ENCODE measurements at places on chromosomes 1 and 21.

- DNase-seq, result no peak
Measured at GRCh38 chr1:93738075-93738622, 56.5 kb upstream of the BCAR3 start.

GRCh38 chr1:226665505-226666163 is 73.4 kb downstream of the ITPKB start:
- no peak for DNase-seq

DNA sequence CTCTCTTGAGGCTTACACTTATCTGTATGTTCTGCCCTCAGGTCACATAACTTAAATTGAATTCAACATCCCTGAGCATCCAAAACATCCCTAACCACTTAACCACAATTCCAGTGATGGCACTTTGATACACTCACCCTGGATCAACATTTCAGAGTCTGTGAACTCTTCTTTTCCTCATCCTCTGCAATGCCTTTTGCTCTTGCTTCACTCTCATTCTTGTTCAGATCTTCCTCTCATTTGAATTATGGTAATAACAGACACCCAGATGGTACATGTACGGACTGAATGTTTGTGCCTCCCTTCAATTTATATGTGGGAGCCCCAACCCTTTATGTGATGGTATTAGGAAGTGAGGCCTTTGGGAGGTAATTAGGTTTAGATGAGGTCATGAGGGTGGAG is 33.4 kb downstream of the PTGER3 start:
- DNase-seq, result no peak

- DNase-seq, result no peak
Measured at GRCh38 chr1:7356079-7356478, 415.0 kb upstream of the VAMP3 start.

DNA sequence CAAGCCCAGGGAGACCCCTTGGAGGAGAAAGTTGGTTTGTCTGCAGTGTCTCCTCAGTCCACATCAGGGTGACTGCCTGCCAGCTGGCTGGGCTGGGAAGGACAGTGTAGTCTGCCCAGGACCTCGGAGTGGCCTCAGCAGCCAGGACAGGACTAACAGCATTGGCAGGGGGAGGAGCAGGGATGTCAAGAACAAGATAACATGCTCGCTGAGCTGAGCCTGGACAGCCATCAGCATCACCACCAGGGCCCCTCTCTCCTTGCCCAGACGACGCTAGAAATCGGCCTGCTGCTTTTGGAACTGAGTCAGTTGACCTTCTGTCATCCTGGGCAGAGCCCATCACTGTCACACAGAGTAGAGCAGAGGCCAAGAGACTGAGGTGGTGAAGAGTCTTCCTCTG is 83.6 kb upstream of the CNTN2 start:
- no peak for DNase-seq

DNA sequence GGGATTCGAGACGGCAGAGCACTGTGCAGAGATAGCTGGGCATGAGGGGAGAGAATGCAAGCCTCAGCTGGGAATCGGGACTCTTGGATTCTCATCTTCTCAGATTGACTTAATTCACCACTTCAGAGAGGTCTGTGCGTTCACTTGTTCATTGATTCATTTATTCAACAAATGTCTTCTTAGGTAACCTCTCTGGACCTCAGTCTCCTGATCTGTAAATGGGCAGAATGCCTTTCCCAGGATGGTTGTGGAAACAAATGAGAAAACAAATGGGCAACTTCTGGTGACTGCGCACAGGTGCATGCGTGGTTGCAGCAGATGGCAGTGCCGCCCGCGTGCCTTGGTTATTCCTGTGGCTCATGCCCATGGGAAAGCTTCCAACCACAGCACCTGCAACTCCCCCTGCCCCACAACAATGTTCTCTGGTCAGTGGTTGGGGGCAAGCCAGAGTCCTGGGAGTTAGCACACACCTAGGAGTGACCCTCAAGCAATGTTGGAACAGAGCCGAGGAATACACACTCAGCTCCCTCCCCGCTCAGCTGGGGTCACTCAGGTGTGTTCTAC is 110.1 kb upstream of the RUNX3 start:
- no peak for DNase-seq

GRCh38 chr1:119323216-119323982 is 45.2 kb upstream of the HAO2 start:
- peak; percentile 21 for DNase-seq

GRCh38 chr1:241499910-241500309 is 19.6 kb downstream of the FH start:
- DNase-seq, result no peak

- no peak for DNase-seq
Measured at GRCh38 chr1:181350131-181350530, 133.2 kb upstream of the CACNA1E start.

GRCh38 chr1:938711-939489 is 15.2 kb downstream of the SAMD11 start:
- DNase-seq, result no peak

DNA sequence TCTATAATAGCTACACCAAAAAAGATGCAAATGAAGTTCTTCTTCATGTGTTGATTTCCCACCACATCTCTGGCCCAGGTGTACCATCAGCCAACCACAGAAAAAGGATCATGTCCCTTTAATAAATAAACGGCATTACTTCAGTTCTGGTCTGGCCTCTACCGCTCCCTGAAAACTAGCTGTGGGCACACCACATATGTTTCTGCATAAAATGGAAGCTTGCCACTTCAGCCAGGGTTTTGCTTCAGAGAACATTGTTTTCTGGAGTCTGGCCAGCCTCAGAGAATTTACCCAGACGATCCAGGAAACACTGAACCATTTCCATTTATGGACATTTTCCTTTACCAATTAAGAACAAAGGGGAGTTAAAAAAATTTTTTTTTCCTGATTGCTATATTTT is 5.8 kb upstream of the LAMC2 start:
- DNase-seq, result no peak

DNA sequence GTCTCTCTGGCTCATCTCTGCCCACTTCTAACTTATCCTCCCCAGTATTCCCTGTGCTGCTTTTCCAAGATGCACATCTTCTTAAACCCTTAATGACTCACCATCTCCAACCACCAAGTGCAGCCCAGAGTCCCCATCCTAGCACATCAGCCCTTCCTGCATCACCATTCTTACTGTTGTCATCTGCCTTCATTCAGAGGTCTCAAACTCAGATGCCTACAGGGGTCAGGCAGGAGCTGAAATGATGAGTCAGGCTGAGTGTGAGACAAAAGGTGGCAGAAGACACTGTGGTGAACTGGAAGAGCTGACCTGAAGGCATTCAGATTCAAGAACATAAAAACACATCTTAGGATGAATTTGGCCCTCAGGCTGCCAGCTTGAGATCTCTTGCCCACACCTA is 34.6 kb downstream of the OLFML2B start:
- DNase-seq, result no peak

GRCh38 chr1:212030936-212031528 is 4.3 kb downstream of the INTS7 start:
- no peak for DNase-seq

DNA sequence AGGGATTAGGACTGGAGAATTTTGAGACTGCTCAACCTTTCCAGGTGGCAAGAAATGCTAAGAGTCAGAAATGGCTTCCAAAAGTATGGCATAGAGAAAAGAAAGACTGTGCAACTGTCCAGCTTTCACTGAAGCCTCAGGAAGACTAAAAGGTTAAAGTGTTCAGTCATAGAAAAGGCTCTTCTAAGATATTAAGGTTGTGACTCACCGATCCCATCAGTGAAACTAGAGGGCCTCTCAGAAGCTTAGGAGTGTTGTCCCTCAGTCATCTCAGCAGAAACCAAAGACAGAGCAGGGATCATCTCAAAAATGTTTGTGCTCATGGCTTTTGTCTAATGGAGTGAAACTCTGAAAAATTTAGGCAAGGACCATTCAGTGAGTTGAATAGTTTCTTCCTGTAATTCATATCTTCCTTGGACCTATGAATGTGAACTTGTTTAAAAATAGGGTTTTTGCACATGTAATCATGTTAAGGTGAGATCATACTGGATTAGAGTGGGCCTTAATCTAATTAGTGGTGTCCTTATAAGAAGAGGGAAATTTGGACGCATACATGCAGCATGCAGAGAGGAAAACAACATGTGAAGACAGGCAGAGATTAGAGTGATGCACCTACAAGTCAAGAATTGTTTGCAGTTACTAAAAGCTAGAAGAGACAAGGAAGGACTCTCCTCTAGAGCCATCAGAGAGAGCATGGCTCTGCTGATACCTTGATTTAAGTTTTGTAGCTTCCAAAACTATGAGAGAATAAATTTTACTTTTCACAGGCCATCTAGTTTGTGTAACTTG is 71.3 kb downstream of the RPE65 start:
- no peak for DNase-seq

DNA sequence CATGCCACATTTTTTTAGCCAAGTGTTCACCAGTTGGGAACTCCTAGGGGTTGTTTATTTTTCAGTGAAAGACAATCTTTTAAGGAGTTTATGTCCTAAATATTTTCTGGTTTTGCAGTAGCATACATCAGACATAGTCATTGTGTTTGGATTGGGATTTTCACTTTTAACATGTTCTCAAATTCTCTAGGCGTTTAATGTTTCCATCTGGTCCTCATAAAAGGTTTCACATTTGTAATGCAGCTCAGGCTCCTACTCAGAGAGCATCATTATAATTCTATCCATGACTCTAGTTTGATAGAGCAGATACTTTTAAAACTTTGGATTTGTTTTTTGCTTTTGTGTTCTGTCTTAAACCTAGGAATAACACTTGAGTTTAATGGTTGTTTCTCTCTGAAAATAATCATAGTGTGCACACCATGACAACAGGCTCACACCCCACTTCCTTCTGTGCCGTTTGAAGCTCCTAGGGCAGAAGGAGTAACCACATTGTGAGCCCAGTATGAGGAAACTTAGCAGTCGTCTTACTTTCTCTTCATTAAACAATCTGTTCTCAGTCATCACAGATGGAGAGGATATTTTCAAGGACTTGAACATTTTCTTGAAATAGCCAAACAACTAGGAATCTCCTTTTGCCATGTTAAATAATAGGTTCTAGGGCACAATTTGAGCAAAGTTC is 219.6 kb downstream of the PDE4B start:
- DNase-seq, result no peak

GRCh38 chr1:71651214-71651613 is 570.4 kb upstream of the ZRANB2 start:
- no peak for DNase-seq

DNA sequence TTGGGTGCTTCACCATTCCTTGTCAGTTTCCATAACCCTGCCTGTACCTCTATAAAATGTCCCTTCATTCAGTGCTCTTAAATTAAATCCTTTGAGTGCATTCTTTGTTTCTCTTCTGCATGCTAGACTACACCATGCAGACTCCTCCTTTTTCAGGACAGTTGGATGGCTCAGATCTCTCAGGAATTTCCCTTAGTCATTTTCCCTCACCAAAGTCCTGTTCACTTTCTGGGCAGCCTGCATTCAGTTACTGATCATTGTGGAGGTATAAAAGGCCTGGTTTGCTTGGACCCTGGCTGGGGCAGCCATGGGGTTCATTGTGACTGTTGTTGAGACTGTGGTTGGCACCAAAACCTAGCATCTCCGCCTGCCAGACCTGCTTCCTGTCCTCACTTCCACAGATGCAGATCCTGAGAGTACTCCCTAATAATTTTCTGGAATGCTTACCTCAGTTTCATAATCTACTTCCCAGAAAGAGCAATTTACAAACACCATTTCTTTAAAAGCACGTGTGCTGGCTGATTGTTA is 88.4 kb downstream of the PDE4B start:
- no peak for DNase-seq

- DNase-seq, result no peak
Measured at GRCh38 chr1:232985882-232986526, 35.6 kb downstream of the NTPCR start.

- DNase-seq, result no peak
Measured at GRCh38 chr1:173554541-173555250, 48.2 kb downstream of the SLC9C2 start.

DNA sequence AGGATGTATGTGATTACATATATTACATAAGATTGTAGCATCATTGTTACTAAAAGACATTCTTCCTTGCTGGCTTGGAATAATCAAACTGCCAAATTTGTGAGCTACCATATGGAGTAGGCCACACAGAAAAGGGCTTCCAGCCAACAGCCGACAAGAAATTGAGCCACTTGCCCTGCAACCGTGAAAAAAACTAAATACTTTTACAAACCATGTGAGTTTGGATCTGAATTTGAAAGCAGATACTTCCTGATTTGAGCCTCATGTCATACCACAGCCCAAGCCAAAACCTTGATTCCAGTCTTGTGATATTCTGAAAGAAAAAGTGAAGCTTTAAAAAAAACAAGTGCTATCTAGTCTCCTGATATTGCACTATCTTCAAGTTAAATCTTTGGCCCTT is 55.6 kb upstream of the PRMT6 start:
- no peak for DNase-seq

DNA sequence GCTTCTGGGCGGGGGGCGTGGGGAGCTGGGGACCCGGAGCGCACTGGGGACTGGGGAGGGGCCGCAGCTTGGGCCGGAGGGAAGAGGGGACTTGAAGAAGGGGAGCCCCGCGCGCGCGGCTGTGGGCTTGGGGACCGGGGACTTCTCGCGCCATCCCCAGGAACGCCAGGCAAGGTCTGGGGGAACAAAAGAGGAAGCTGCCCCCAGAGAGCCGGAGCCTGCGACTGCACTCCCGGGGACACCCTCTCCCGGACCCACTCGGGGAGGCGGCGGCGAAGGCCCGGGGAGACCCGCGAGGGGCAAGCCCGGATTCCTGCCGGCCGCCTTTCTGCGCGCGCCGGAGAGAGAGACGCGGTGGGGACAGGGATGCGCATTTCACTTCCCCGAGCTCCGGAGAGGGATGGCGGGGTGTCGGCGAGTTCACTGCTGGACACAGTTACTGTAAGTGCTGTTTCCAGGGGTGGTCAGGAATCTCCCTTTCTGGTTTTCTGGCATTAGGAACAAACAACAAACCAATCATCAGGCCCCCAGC is 732 bp downstream of the ABCG1 start:
- DNase-seq, result no peak

- DNase-seq, result no peak
Measured at GRCh38 chr21:27333096-27333495, 366.2 kb upstream of the ADAMTS5 start.

- DNase-seq, result no peak
Measured at GRCh38 chr1:112083487-112083886, 94.0 kb upstream of the KCND3 start.

- no peak for DNase-seq
Measured at GRCh38 chr1:66450043-66450514, 83.9 kb upstream of the SGIP1 start.
